Osteoblast (primary cell): ENCODE measurements at places on chromosomes 7 and 10. TPM values are rescaled to one million over a fixed set of nuclear protein-coding genes. Genes with fewer than 3 reads are reported as not detected.

Gene ANXA7
- 143 and 158 TPM in 2 replicates for total RNA-seq

Gene TMEM270
- total RNA-seq, result not detected in 2 replicates

Gene KCNIP2
- 0.88 and 1.4 TPM in 2 replicates for total RNA-seq

Gene PRTFDC1
- total RNA-seq, result 5.1 and 5.3 TPM in 2 replicates

DNA sequence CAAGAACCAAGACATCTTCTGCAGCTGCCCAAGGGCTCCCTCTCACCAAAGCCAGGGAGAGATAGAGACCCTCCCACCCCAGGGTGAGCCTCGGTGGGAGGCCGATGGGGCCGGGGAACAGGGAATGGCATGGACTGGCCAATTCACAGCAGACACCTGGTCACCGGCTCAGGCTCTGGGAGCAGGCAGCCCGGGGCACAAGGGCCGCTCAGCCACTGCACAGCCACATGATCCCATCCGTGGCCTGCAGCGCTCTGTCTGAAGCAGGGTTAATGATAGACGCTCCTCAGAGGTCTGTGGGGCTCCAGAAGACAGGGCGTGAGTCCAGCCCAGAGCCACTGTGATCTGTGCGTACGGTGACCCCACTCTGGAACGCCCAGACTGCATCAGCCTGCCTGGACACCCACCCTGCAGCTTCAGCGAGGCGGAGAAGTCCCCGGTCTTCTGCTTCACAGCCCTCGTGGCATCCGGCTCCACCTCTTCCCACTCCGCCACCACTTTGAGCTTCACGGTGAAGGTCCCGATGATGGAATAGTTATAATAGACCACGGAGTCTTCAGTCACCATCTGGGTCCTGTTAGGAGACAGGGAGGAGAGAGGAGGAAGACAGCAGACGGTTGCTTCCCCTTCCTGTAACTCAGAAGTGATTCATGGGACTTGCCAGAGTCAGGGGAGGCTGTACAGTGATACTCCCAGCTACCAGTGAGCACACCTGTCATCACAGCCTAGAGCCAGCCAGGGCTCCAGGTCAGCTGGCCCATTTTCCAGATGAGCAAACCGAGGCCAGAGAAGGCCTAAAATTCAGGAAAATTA lies 14.0 kb downstream of the TMEM130 start:
- H3K36me3 ChIP-seq, result no peaks in the 10 kb centered on the region
- DNase-seq, result no peak

Gene UPK3B
- total RNA-seq, result 0.88 and 1.4 TPM in 2 replicates

DNA sequence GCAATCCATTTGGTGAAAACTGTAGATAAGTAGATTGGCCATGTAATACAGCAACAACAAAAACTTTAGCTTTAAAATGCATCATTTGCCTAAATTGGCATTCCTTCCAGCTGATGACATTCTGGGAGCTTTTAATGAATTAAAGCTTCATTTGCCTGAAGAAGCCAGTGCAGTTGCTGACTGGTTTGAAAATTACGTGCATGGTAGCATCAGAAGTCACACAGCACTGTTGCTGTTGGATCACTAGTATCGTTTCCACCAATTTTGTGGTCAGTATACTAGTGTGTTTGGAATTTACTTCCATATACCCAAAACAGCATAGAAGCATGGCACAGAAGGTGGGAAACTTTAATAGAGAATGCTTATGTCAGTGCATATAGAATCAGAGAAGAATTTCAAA lies 194.9 kb downstream of the ETV1 start:
- no peaks in the 10 kb centered on the region for H3K36me3 ChIP-seq
- peak overlapping the region; percentile 12 for H3K27ac ChIP-seq
- H3K4me1 ChIP-seq, result peaks cover 10% of the 10 kb centered on the region
- H3K4me3 ChIP-seq, result no peak overlapping the region
- no peaks in the 10 kb centered on the region for H3K27me3 ChIP-seq
- peak; percentile 81 for DNase-seq

- no peaks in the 10 kb centered on the region for H3K27me3 ChIP-seq
- H3K36me3 ChIP-seq, result no peaks in the 10 kb centered on the region
- H3K4me3 ChIP-seq, result no peak overlapping the region
- DNase-seq, result no peak
- peaks cover 3% of the 10 kb centered on the region for H3K4me1 ChIP-seq
Observed at GRCh38 chr7:137337902-137338301, 5.6 kb downstream of the PTN start.

Gene PLXDC2
- total RNA-seq, result 63.3 and 86.9 TPM in 2 replicates

GRCh38 chr7:113907617-113908016 lies 11.2 kb downstream of the PPP1R3A start:
- no peak overlapping the region for H3K27ac ChIP-seq
- no peak for DNase-seq
- no peaks in the 10 kb centered on the region for H3K36me3 ChIP-seq
- no peak overlapping the region for H3K4me3 ChIP-seq
- H3K27me3 ChIP-seq, result no peaks in the 10 kb centered on the region
- no peaks in the 10 kb centered on the region for H3K4me1 ChIP-seq

- no peaks in the 10 kb centered on the region for H3K27me3 ChIP-seq
- peak; percentile 82 for DNase-seq
- H3K4me3 ChIP-seq, result no peak overlapping the region
- H3K36me3 ChIP-seq, result no peaks in the 10 kb centered on the region
Observed at GRCh38 chr7:84058311-84059076, 136.1 kb downstream of the SEMA3A start.
